ENCODE measurements at places on chromosomes 6 and 20.

- no peak for DNase-seq
Measured at GRCh38 chr20:47500554-47500953, 1.1 kb upstream of the NCOA3 start.

- DNase-seq: no peak
Measured at GRCh38 chr6:40882323-40882997, 156.6 kb downstream of the UNC5CL start.

- DNase-seq: no peak
Measured at GRCh38 chr20:51125780-51126179, 102.9 kb upstream of the KCNG1 start.

GRCh38 chr6:105310947-105311346 lies 91.9 kb downstream of the PREP start:
- no peak for DNase-seq

DNA sequence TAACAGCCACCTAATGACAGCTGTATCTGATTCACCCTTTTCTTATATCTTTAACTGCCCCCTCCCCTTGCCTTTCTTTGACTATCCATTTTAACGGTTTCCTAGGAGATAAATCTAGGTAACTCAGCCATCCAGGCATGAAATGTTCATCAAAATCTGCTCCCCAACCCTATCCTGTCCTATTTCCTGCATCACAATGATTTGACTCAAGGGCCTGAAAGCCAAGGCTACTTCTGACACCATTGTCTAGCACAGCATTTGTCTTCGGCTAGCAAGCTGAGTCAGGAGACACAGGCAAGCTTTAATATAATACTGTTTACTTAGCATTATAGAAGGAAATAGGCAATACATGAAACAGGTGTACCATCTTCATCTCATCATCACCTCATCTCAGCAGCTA lies 31.6 kb upstream of the MANEA start:
- DNase-seq: no peak

All from amygdala (tissue), 56 donors.